ENCODE measurements at places on chromosomes 11 and 22.

- no peak for DNase-seq
These were observed 128.0 kb downstream of the MPPED1 start for GRCh38 chr22:43539572-43540528.

DNA sequence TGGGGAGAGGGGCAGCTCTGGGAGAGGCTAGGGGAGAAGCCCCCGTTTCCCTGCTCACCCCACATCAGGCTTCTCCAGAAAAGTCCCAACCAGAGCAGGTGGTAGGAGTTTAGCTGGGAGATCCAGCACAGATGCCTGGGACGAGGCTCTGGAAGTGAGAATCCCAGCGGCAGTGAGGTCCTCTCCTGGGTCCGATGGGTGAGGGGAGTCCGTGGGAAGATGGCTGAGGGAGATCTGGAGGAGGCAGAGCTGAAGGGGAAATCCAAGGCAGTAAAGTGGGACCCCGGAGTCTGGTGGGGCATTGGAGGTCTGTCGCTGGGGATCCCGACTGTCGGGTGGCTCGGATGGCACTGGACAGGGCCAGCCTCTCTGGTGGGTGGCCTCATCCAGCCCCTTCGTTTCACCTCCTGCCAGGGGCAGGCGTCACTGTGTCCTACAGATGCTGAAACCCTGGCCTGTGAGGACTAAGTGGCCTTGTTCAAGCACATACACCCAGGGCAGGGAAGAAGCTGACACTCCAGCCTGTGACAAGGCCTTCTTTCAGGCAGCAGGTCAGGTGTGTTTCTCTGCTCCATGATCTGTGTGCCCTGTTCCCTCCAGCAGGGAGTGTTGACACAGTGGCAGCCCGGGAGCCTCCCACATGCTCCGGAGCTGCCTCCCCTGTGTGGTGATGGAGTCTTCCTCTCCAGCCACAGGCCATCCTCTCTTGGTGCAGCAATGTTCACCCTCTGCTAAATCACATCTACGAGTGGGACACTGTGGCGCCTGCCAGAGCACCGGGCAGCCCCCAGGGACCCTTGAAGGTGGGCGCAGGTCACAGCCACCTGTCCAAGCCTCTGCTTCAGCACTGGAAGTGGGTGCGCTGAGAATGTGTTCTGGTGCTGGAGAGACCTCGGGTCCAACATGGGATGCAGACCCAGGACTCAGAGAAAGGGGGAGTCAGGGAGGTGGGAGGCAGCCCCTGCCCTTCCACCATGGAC, 850.8 kb downstream of the BRD1 start:
- DNase-seq: no peak

DNA sequence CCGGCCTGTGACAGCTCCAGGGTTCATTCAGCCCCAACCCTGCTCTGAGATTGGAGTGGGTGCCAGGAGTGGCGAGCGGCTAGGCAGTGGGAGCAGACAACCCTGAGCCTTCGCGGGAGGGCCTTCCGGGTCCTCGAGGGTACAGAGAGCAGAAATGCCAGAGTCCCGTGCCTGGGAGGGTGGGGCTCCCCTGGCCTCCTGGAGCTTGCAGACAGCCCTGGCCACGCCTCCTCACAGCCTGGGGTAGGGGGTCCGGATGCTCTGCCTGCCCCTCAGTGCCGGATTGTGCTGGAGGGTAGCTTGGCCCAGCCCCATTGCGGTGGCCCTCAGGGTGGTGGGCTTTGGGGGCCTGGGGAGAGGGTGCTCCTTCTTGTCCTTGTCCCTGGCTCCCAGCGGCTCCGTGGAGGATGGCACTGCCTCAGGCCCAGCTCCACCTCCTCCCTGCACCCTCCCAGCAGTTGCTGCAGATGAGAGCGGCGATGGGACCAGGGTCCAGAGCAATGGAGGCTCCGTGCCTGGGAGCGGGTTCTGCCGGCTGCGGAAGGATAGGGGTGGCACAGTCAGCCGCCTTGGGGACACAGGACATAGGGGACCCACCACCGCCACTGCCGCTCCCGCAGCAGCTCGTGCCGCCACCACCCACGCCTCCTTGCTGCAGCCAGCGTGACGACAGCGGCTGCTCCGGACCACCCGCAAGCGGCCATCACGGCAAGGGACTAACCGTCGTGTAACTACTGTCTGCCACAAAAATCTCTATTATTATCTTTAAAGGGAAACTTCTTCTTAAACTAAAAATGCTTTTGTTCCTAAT, 34.9 kb upstream of the OR10G7 start:
- no peak for DNase-seq

DNA sequence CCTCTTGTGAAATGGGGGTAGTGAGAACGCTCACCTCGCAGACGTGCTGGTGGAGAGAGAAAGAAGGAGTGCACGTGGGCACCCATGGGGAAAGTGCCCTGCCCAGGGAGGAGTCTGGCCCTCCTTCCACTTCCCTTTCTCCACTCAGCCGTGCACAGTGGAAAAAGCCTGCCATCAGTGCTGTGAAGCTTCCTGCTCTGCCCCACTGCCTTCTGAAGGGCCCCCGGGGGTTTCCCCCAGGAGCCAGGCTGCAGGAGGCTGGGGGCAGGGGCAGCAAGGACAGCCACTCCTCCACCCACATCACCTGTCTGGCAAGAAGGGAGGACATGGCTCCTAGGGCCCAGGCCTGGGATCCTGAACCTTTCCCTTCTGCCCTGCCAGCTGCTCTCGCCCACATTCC, 7.6 kb downstream of the TP53I11 start:
- DNase-seq: no peak

DNA sequence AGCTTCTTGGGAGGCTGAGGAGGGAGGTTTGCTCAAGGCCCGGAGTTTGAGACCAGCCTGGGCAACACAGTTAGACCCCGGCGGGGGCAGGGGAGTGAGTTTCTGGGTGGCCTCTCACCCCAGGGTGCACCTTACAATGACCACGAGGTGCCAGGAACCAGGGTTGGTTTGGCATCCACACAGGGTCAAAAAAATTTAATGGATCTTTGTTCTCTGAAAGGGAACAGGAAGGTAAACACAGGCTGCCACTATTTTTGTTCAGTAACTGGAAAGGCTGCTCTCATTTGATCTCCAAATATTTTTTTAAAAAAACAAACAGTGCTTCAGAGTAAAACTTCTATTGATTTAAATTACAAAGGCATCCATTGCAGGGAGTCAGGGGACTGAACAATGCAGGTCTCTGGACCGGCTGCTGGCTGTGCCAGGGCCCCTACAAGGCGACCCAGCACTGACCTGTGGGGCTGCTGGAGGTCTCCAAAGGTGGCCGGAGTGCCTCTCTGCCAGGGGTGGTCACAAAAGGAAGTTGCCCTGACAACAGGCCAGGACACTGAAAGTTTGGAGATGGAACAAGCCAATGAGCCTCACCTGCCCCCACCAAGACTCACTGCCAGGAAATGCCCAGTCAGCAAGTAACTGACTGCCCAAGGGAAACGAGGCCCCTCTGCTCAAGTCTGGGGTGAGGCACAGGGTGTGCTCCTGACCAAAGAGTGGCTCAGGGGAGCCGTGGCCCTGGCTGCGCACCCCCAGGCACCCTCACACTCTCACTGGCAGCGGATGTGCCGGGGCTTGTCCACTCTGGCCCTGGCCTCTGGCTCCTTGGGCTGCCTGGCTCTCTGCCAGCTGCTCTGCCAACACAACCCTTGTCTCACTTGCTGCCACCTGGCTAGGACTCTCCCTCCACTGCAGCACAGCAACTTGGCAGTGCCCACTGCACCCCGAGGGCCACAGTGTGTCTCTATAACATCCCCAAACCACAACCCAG, 51.8 kb downstream of the ARFGAP3 start:
- no peak for DNase-seq
